ENCODE measurements at places on chromosomes 6 and 20.

DNA sequence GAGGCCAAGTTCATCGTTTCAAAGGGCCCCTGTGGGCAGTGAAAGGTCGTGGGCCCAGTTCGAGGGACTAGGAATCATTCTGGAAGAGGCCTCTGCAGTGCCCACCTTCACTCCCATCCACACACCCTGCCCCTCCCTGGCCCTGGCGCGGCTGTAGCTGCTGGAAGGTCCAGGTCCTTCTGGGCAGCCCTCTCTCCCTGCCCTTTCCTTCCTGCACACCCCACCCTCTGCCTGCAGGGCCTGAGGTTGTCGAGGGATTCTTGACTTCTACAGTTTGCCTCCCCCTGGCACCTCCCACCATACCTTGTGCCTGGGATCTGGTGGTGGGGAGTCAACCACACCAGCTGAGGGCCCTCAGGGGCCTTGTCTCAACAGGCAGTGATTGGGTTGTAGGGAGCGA lies 4.5 kb upstream of the MYT1 start:
- DNase-seq, result no peak

- DNase-seq, result no peak
These were observed 120.9 kb downstream of the ANKRD60 start for GRCh38 chr20:58107533-58107932.

DNA sequence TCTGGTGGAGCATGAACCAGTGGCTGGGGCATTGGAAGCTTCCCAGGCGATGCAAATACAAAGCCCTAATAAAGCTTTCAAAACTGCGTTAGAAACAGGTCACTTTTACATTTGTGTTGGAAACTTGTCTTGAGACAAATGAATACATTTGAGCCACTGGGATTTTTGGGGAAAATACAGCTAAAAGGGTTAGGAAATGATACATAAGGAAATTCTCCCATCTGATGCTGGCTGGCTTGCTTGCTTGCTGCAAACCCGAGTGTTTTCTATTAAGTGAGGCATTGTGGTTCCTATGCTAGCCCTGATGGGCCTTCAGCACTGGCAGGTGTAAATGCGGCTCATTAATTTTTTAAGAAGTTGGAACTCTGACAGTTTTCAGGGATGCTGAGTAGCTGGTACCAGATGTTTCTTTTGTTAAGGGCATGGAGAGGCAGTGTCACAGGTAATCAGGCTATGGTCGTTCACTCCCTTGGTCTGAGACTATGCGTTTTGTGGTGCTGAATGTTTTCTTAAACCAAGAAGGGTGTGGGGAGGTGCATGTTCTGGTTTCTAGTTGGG lies 35.2 kb downstream of the RREB1 start:
- no peak for DNase-seq

GRCh38 chr6:42281570-42281969 lies 63.9 kb upstream of the MRPS10 start:
- DNase-seq, result no peak

- no peak for DNase-seq
These were observed 29.3 kb upstream of the SSTR4 start for GRCh38 chr20:23005776-23006175.

DNA sequence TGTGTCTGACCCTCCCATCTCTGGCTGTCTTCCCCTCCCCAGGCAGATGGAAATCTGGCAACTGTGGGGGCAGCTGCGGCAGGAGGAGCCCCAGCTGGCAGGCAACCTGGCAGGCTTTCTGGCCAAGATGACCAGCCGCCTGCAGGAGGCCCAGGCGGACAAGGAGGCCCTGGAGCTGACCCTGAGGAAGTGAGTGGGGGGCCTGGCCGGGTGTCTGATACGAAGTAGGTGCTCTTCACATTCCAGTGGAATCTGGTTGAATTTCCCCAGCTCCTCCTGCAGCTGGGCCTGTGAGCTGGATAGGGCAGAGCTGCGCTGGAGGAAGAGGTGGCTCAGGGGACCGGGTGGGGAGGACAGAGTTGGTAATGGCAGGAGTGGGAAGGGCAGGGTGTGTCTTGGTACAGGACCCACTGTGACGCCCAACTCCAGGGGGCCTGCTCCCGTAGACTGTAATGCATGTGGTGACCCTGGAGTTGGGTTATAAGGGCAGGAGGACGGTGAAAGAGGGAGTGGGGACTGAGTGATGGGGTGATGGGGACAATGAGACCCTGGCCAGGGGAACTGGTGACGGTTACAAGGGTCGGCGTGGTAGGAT lies 19.7 kb downstream of the RAB44 start:
- no peak for DNase-seq

GRCh38 chr6:146856296-146856695 lies 257.5 kb downstream of the ADGB start:
- DNase-seq, result no peak

DNA sequence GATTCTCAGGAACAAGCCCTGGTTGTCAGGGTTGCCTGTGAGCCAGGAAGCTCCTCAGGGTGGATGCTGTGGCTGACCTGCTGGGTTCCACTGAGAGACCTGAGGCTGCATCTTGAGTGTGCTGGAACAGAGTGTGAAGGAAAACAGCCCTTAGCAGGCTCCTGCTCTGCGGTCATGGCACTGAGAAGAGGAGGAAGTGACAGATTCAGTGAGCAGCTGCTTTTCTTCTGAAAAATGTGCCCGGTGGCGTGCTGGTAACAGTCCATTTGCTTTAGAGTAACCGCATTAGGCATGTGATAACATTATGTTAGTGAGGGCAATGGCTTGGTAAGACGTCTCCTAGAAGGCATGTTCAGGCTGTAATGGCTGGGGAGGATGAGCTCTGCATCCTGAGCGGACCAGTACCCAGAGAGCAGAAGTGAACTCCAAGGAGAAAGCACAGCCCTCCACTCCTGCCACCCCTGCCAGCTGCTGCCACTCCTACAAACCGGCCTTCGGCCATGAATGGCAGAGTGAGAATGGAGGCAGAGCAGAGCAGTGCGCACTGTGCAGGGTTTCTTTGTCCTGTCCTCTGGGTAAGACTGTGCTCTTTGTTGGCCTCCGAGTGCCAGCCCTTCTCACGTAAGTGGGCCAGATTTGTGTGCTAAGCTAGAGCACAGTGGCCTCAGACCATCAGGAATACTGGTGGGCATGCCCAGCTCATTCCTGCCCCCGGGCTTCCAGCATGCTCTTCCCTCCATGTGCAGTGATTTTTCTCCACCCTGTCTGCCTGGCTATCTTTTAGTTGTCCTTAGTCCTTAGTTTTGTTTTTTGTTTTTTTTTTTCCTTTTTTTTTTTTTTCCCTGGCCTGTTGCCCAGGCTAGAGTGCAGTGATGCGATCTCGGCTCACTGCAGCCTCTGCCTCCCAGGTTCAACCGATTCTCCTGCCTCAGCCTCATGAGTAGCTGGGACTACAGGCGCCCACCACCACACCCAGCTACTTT lies 98.1 kb upstream of the VSTM2L start:
- DNase-seq, result no peak

DNA sequence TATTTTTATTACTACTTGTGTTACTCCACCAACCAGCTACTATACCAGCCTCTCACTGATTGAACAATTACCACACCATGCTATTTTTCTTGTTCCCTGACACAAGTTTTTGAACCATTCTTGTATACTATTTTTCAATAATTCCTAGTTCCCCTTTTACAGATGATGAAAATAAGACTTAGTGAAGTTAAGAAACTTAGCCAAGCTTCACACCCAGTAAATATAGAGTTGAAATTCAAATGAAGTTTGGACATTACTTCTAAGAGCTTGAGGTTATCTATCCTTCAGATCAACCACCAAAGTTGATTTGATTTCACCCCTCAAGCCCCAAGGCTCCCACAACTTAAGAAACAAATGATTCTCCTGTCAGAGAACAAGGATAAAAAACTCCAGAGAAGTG lies 13.1 kb upstream of the BCAS1 start:
- no peak for DNase-seq

DNA sequence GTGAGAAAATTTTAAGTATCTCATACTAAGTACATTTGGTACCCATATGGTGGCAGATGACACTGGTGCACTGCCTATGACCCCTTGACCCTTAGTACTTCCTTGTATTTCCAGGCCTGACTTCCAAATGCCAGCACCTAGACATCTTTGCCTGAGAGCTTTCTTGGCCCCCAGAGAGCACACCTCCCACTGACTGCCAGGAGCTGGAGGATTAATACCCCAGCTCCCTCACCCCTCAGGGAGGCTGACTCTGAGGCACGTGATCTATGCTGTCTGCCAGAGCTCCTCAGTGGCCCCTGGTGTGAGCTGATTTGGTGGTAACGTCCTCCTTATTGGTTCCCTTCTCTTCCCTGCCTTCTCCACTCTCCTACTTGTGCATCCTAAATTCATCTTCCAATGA lies 38.0 kb downstream of the BFSP1 start:
- DNase-seq, result no peak

GRCh38 chr6:168638468-168639271 lies 197.7 kb downstream of the SMOC2 start:
- DNase-seq, result no peak

DNA sequence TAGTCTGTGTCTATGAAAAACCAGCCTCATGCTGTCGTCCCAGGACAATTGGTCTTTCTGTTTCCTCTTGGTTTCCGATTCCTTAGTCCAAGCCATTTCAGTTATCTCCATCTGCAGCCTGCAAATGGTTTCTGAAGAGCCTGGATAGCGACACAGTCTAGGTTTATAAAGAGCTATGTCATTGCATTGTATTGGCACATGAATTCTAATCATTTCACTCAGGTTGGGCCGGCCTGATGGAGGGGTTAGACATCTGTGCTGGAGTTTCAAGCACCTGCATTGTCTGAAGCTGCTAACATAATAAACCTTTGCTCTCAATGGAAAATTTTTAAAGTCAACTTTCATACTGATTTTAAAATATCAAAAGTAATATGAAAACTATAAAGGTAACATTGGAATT lies 232.6 kb upstream of the MAP3K7 start:
- DNase-seq, result no peak

- no peak for DNase-seq
These were observed 11.6 kb upstream of the TAAR9 start for GRCh38 chr6:132526461-132526860.

GRCh38 chr6:53244958-53245357 lies 96.3 kb upstream of the GCM1 start:
- no peak for DNase-seq

- DNase-seq, result no peak
These were observed 15.6 kb upstream of the CBFA2T2 start for GRCh38 chr20:33474097-33474873.

- DNase-seq, result no peak
These were observed 301.0 kb downstream of the CENPW start for GRCh38 chr6:126640921-126641320.

DNA sequence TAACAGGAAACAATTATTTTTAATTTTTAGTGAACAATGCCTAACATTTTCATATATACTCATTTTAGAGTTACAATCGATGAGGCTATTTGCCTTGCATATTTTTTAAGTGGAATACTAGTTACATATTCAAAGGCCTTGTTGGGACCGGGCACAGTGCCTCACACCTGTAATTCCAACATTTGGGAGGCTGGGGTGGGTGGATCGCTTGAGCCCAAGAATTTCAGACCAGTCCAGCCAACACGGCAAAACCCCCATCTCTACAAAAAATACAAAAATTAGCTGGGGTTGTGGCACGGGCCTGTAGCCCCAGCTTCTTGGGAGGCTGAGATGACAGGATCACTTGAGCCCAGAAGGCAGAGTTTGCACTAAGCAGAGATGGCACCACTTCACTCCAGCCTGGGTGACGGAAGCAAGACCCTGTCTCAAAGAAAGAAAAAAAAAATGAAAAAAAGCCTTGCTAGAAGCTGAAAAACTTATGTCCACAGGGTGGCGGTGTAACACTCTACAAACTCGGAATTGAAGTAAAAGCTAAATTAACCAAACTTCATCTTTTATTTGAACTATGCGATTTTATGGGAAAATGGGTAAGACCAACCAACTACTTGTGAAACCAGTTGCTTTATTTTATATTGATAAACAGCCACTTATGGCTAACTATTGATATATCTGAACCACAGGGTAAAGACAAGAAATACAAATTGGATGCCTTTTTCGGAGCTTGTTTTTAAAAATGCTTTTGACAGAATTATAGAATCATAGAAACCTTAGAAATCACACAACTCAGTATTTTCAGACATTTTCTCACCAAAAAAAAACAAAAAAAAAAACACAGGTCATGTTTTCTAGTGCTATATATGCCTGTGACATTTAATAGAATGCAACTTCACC lies 24.1 kb upstream of the ROS1 start:
- DNase-seq, result peak; percentile 20

DNA sequence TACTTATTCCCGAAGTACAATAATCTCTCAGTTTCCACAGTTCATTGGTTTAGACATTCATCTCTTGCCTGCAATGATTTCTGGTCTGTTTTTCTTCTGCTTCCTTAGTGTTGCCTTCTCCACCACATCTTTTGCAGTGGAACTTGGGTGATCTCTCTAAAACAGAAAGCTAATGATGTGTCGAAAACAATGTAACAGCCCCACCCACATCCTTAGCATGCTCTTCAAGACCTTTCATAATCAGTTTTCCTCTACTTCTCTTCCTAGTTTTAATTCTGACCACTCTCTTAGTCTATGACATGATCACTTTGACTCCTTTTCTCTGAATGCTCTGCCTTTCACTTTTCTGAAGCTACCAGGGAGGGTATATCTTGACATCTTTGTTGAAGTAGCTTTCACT lies 1007.9 kb upstream of the CITED2 start:
- DNase-seq, result no peak

- no peak for DNase-seq
These were observed 65.2 kb downstream of the CDKAL1 start for GRCh38 chr6:20599302-20600051.

GRCh38 chr20:2838170-2838797 lies 2.2 kb downstream of the PCED1A start:
- no peak for DNase-seq

GRCh38 chr6:40232698-40233097 lies 298.4 kb upstream of the MOCS1 start:
- no peak for DNase-seq

GRCh38 chr6:6678811-6679210 lies 90.3 kb downstream of the LY86 start:
- no peak for DNase-seq

GRCh38 chr6:24719125-24719971 lies at the start of gene C6orf62:
TSS of gene C6orf62 (minus strand) at chr6:24719154. CDS start at chr6:24718668, 486 bp downstream.
- DNase-seq, result peak; percentile 26

DNA sequence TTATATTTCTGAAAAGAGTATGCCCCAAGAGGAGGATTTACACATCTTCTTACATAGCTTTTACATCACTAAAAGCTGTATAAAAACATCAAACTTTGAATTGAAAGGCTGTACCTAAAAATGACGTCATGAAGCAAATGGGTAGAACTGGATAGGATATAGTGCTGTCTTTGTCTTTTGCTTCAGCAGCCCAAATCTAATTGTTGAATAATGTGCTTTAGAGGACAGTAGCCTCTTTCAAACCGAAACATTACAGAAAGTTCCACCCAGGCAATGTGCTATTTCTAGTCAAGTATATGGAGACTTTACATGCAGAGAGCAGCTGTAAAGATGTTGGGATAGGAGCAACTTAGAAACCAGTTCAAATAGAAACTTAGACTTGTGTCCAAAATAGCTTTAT lies 51.9 kb downstream of the ADGRG6 start:
- no peak for DNase-seq

All from activated CD4-positive, alpha-beta T cell treated with anti-CD3 and anti-CD28 coated beads for 1 hour (primary cell).